ENCODE measurements at places on chromosomes 5 and 9. TPM values are rescaled to one million over a fixed set of nuclear protein-coding genes. Genes with fewer than 3 reads are reported as not detected.

Gene ANKRD34B
- not detected for total RNA-seq

Gene SMIM33
- total RNA-seq = not detected

Gene SLC6A18
- not detected for total RNA-seq

Gene PCDHAC1
- 0.88 TPM for total RNA-seq

Gene CD72
- total RNA-seq = 6.6 TPM

Gene GPR151
- total RNA-seq = not detected

Gene BTNL8
- total RNA-seq = 1.5 TPM

Gene INSYN2B
- 0.12 TPM for total RNA-seq

Gene IFNA13
- not detected for total RNA-seq

Gene C9orf152
- total RNA-seq = 16.8 TPM

Gene PLAC8L1
- not detected for total RNA-seq

Gene CCL28
- total RNA-seq = 6.4 TPM

Gene ALDH1B1
- total RNA-seq = 9.3 TPM

Gene CDH10
- total RNA-seq = 1.8 TPM

Measured in lung (tissue), 17 donors.